ENCODE measurements at places on chromosomes 2 and 18.

- H3K36me3 ChIP-seq, result no peaks in the 10 kb centered on the region
- no peak for DNase-seq
- H3K4me3 ChIP-seq, result no peak overlapping the region
These were observed 60.8 kb upstream of the RNF152 start for GRCh38 chr18:61953641-61954040.

DNA sequence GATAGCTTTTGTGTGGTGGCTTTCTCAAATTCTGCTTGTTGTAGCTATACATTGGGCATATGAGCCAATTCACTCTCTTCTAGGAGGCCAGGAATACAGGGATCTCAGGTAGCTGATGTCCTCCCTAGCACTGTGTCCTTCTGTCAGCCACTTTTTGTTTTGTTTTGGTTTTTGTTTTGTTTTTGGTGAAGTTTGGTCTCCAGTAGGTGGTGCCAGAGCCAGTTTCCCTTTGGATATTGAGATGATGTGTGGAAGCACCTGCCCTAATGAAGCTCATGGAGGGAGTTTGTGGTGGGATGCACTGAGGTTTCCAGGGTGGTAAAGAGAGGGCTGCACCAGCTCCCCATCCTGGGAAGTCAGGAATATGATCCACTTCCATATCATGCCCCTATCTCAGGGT, 100.5 kb upstream of the VWC2L start:
- H3K36me3 ChIP-seq, result no peaks in the 10 kb centered on the region
- no peaks in the 10 kb centered on the region for H3K4me1 ChIP-seq

- no peaks in the 10 kb centered on the region for H3K36me3 ChIP-seq
- no peaks in the 10 kb centered on the region for H3K4me1 ChIP-seq
- DNase-seq, result no peak
- peaks cover 3% of the 10 kb centered on the region for H3K27me3 ChIP-seq
These were observed at the start of gene VIL1 for GRCh38 chr2:218418717-218419458. VIL1 (plus strand) TSS chr2:218419123; CDS start chr2:218423779, 4,656 bp downstream.

DNA sequence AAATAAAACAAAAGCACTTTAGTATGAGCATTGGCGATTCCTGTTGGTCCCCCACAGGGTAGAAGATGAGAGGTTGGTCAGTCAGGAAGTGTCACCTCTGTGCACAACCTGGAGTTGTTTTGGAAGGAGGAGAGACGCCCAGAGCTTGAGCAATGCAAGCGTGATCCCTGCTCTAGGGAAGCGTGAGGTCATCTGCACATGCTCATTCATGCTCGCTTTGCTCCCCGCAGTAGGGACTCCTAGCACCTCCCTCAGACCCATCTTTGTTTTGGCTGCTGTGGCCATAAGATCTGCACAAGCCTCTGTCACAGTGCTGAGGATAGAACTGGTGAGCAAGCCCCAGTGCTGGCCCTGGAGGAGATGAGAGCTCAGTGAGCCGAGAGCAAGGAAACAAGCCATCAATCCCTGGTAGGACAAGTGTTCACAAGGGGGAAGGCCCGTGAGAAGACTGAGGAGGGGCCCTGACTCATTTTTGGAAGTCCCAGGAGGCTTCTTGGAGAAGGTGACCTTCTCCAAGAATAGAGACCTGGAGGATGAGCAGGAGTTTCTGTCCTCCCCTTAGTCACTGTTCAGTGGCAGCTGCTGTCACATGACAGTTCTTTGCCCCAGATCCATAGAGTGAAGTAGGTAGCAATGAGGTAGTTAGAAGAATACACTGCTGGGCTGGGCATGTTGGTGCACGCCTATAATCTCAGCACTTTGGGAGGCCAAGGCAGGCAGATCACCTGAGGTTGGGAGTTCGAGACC, 13.3 kb upstream of the ATP8B1 start:
- peaks cover 10% of the 10 kb centered on the region for H3K27me3 ChIP-seq
- H3K4me3 ChIP-seq, result no peak overlapping the region
- H3K36me3 ChIP-seq, result peaks cover 4% of the 10 kb centered on the region
- no peak overlapping the region for H3K27ac ChIP-seq
- H3K4me1 ChIP-seq, result no peaks in the 10 kb centered on the region
- DNase-seq, result no peak

DNA sequence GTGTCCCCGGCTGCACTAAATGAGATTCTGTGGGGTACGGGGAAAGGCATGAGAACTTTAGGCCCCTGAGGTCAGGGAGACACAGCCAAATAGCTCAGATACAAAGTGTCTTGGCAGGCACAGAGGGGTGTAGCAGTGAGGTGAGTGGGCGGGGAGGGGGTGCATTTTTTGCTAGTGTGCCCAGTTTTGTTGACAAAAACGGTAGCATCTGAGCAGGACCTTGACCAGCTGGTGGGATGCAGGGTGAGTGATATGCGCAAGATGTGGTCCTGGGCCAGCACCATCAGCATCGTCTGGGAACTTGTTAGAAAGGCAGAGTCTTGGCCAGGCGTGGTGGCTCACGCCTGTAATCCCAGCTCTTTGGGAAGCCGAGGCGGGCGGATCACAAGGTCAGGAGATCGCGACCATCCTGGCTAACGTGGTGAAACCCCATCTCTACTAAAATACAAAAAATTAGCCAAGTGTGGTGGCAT, 127.3 kb upstream of the LGALSL start:
- peak overlapping the region; percentile 89 for H3K27ac ChIP-seq
- H3K36me3 ChIP-seq, result no peaks in the 10 kb centered on the region
- DNase-seq, result no peak
- peaks cover 18% of the 10 kb centered on the region for H3K27me3 ChIP-seq

GRCh38 chr2:176758426-176758825, 454.2 kb upstream of the HNRNPA3 start:
- no peak overlapping the region for H3K4me3 ChIP-seq
- no peak for DNase-seq
- H3K27ac ChIP-seq, result no peak overlapping the region
- peaks cover 23% of the 10 kb centered on the region for H3K27me3 ChIP-seq
- no peaks in the 10 kb centered on the region for H3K36me3 ChIP-seq

GRCh38 chr2:137865954-137866540, 98.2 kb upstream of the HNMT start:
- peak; percentile 49 for DNase-seq
- H3K4me3 ChIP-seq, result no peak overlapping the region
- no peaks in the 10 kb centered on the region for H3K36me3 ChIP-seq
- no peaks in the 10 kb centered on the region for H3K4me1 ChIP-seq
- no peaks in the 10 kb centered on the region for H3K27me3 ChIP-seq

GRCh38 chr2:128494307-128494639, 175.6 kb upstream of the HS6ST1 start:
- H3K4me1 ChIP-seq, result no peaks in the 10 kb centered on the region
- DNase-seq, result no peak
- H3K27ac ChIP-seq, result no peak overlapping the region
- no peaks in the 10 kb centered on the region for H3K36me3 ChIP-seq
- no peak overlapping the region for H3K4me3 ChIP-seq

GRCh38 chr2:132999421-132999820, 329.4 kb upstream of the LYPD1 start:
- H3K4me3 ChIP-seq, result no peak overlapping the region
- DNase-seq, result no peak
- no peaks in the 10 kb centered on the region for H3K4me1 ChIP-seq
- no peaks in the 10 kb centered on the region for H3K27me3 ChIP-seq
- H3K27ac ChIP-seq, result no peak overlapping the region

GRCh38 chr2:31314761-31315160, 80.8 kb downstream of the EHD3 start:
- peaks cover 14% of the 10 kb centered on the region for H3K27me3 ChIP-seq
- no peak overlapping the region for H3K4me3 ChIP-seq
- no peak overlapping the region for H3K27ac ChIP-seq

Measured in activated CD8-positive, alpha-beta T cell treated with anti-CD3 and anti-CD28 coated beads, Interleukin-2, amount 10 ng/mL, durations not matched to agents 7 days and 5 days (primary cell).